ENCODE measurements at places on chromosomes 3 and 15.

- peak; percentile 26 for DNase-seq
Observed at GRCh38 chr3:24264748-24265158, 229.9 kb downstream of the THRB start.

DNA sequence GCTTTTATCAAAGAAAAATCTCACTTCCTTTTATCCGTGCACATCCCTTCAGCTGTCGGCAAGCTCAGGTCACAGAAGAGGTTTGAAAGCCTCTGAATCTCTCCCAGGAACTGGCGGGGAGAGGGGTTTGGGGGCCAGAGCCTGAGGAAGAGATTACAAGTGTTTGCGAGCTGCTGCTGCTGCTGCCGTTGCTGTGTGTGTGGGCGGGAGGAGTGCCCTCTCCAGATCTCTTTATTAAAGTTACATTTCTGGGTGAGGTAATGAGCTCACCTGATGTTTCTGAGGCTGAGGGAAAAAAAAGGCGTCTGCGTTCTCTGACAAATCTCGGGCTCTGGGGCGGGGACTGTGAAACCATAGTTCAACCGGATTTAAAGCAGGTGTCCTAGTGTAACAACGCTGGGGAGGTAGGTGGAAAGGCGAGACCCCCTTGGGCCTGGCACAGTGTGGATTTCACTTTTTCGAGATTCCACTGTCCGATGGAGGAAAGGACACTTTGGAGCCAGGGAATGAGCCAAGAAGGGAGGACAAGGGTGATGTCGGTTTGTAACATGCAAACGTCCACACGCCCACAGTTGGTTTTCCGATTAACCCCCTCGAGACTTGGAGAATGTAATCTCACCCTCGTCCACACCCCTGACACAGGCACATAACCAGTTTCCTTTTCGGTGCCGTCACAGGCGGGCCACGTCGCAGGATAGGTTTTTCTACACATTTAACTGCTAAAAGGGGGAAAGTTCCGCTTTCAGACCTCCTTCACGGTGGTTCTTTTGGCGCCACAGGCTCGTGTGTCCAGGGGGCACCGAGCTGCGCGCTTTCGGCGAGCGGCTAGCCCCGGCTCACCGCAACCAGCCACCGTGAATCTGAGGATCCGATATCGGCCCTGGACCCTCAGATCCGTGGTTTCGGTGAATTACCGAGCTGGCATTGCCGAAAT lies 2.1 kb downstream of the ALCAM start:
- peak; percentile 51 for DNase-seq

- no peak for DNase-seq
Observed at GRCh38 chr3:63644212-63644797, 8.2 kb upstream of the SNTN start.

GRCh38 chr3:13885704-13886010 lies 5.8 kb upstream of the WNT7A start:
- DNase-seq, result no peak

- DNase-seq, result no peak
Observed at GRCh38 chr3:132199451-132199850, 117.8 kb upstream of the ACP3 start.

GRCh38 chr3:117217355-117217754 lies 507.8 kb downstream of the TUSC7 start:
- DNase-seq, result no peak

DNA sequence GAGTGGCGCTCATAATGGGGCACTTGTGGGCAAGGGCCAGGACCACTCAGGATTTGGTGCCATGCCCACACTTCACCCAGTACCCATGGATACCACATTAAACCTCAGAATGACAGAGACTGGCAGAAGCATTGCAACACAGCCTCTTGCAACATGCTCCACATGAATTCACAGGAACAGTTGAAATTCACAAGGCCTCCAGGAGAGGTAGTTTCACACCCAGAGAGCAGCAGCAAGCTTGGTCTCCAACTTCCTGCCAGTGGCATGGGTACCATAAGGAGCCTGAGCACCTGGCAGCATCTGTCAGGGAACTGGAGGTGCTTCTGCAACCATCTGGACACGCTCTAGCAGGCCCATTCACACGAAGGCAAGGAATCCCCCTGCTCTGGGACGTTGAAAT lies 101.0 kb downstream of the OSBPL10 start:
- DNase-seq, result no peak

DNA sequence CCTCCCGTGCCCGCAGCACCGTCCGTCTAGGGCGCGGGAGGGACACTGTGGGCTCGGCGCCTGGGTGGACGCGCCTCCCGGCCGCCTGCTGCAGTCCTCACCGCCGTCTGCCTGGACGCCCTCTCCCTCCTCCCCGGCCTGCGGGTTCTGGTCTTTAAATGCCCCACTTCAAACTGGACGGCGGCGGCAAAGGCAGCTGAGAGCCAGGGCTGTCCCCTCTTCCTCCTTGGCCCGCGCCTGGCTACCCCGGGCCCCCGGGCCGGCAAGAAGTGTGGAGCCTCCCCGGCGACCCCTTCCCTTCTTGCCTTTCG lies 426 bp downstream of the CBLB start:
- DNase-seq, result peak; percentile 86

DNA sequence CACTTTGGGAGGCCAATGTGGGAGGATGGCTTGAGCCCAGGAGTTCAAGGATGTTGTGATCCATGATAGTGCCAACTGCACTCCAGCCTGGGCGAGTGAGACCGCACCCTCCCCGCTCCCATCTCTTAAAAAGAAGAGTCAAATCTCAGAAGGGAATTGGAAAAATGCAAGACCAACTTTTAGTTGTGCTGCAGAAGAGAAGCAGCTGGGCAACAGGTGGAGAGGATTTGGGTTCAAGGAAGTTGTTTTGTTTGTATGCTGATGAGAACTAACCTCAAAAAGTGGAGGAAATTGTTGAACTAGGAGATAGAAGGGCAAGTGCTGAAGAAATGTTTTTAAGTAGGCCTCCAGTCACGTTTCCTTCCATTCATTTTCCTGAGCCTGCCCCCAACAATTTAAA lies 12.8 kb upstream of the PDCD7 start:
- DNase-seq, result no peak

GRCh38 chr15:74369756-74370155 lies 2.3 kb upstream of the CYP11A1 start:
- DNase-seq, result no peak

GRCh38 chr15:87843312-87843711 lies 413.2 kb downstream of the NTRK3 start:
- no peak for DNase-seq

DNA sequence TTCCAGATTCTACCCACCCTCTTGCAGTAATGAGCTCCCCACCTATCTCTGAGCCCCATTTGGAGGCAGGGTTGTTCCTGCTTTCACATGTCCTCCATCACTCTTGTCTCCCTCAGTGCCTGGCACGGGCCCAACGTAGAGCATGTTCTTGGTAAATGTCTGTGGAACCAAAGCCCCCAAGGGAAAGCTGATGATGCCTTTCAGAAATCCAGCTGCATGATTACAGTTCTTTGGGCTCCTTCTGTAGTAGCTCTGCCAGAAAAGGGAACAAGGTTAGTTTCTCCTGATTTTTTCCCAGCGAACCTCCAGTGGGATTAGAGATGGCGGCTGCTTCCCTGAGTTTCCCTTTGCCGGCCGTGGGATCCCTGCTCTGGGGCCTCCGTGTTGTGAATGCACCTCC lies 39.3 kb downstream of the CGNL1 start:
- DNase-seq, result peak; percentile 89

DNA sequence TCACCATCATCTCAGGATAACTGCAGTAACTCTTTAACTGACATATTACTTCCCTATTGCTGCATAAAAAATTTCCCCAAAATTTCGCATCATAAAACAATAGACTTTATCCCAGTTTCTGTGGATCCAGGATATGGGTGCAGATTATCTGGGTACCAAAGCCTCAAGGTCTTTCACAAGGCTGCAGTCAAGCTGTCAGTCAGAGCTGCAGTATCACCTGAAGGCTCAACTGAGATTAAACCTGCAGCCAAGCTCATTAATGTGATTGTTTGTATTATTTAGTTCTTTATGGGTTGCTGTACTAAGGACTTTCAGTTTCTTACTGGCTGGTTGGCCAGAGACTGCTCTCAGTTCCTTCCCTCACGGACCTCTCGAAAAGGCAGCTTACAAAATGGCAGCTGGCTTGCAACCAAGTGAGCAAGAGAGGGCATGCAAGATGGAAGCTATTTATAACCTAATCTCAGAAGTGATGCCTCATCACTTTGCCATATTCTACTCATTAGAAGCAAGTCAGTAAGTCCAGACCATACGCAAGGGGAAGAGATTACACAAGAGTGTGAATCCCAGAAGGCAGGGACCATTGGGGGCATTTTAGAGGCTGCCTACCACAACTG lies 54.9 kb downstream of the DCUN1D1 start:
- peak; percentile 56 for DNase-seq

DNA sequence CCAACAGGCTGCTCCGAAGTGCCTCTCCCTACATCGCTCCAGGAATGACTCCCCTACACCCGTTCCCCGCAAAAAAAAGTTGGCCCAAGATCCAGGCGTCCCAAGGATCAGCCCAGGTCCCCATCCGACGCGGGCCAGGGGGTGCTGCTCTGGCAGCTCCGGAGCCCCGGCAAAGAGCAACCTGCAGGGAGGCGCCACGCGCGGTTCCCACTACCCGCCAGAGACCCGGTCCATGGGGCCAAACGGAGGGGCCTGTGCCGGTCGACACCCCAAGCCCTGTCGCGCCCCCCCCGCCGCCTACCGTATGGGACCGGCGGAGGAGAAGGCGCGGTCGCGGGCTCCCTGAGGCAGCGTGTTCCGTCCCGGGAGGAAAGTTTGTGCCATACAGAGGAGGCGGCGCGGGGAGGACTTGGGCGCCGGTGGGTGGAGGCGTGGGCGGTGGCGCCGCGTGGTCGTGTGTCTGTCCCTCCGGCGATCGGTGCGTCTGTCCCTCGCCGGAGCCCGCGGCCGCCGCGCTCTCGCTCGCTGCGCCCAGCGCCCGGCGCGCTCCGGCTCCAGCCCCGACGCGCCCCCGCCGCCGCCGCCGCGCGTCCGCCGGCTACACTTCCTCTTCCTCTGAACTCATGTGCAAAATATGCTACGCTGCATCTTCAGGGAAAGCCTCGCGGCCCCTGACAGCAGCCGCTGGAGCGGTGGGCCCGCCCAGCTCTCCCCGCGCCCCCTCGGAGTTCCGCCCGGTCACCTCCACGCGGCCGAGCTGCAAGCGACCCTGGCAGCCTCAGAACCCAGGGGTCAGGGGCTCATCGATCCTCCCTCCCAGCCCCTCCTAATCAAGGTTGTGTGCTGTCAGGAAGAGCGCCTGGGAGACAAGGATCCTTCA lies at the start of gene RFTN1:
Gene RFTN1 (minus strand): TSS at position 559 of the 880 bp plus-strand sequence. CDS start 19,830 bp downstream, outside the sequence.
- peak; percentile 85 for DNase-seq

GRCh38 chr15:55856506-55857164 lies 113.7 kb upstream of the PRTG start:
- DNase-seq, result no peak

- no peak for DNase-seq
Observed at GRCh38 chr3:26091626-26092025, 301.7 kb downstream of the OXSM start.

GRCh38 chr3:108388136-108389132 lies 92.1 kb downstream of the HHLA2 start:
- no peak for DNase-seq

GRCh38 chr3:142897807-142898206 lies 8.9 kb upstream of the PCOLCE2 start:
- DNase-seq, result no peak

GRCh38 chr15:90071220-90071807 lies 31.0 kb downstream of the IDH2 start:
- DNase-seq, result peak; percentile 95

DNA sequence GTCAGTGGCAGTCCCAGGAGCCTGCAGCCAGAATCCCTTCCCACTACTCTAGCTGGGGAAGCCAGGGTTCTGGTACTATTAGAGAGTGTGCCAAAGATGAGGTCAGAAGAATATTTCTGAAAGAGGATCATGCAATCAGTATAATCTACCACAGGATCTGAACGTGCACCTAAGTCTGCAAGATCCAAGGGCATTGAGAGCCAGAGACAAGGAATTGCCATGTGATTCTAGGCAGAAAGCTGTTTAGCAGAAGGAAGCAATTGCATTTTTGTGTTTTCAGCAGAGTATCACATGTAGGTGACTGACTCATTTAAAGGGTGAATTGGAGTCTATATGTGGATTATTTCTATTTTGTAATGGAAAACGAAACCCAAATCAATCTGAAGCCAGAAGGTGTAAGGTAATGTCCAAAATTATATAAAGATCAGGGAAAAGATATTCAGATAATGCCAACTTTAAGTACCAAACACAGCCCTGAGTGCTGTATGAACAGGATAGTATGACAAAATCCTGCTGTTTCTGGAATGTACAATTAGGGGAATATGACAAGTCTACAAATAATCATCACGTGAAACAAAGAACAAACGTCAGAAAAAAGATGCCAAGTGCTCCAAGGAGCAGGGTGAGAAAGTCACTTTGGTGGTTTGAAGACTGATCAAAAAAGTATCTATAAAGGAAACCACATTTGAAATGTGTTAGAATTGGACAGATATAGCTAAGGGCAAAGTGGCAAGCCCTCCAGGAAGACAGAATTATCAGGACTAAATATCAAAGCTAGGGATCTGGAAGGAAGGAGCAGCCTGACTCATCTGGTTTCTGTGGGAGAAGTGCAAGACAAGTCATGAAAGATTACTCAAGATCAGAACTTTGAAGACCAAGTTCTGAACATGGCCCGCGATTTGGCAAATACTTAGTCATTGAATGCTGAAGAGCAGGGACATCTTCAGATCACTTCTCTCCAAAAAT lies 1036.6 kb downstream of the NTRK3 start:
- no peak for DNase-seq

- DNase-seq, result peak; percentile 95
Observed at GRCh38 chr3:23944861-23945662, at the start of gene NR1D2. Gene NR1D2 (plus strand): TSS chr3:23945286. CDS start chr3:23945579, 293 bp downstream.

DNA sequence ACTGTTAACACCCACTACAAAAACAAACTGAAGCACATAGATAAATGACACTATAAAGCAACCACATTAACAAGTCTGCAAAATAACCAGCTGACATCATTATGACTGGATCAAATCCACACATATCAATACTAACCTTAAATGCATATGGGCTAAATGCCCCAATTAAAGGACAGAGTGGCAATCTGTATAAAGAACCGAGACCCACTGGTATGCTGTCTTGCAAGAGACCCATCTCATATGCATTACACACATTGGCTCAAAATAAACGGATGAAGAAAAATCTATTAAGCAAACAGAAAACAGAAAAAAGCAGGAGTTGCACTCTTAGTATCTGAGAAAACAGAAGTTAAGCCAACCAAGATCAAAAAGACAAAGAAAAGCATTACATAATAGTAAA lies 1375.4 kb downstream of the ZPLD1 start:
- no peak for DNase-seq

DNA sequence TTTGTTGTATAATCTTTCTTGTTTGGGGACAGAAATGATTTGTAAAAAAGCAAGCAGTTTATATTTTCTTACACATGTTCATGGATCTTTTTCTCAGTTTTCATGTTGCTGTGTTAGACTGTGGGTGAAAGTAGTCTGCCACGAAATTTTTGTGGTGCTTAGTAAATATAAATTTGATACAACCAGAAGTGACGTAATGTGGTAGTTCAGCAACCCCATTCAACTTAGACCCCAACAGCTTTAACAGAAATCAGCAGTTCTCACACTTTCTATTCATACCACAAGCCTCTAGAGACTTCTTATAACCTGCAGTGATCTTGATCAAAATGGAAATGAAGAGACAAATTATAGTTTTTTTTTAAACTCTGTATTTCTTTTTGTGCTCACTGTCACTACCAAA lies 120.2 kb upstream of the IGSF10 start:
- DNase-seq, result no peak

- no peak for DNase-seq
Observed at GRCh38 chr15:88388686-88389085, 78.5 kb downstream of the MRPL46 start.

GRCh38 chr3:26104851-26105251 lies 315.0 kb downstream of the OXSM start:
- DNase-seq, result no peak
